Right atrium auricular region (tissue), 2 donors: ENCODE measurements at places on chromosomes 4 and X. TPM values are rescaled to one million over a fixed set of nuclear protein-coding genes. Genes with fewer than 3 reads are reported as not detected.

The NOX1 gene
- not detected for total RNA-seq

The PCDH11X gene
- total RNA-seq = 0.15 TPM

The SPARCL1 gene
- 627 TPM for total RNA-seq

The FOXR2 gene
- not detected for total RNA-seq

The RAB41 gene
- not detected for total RNA-seq

- no peaks in the 10 kb centered on the region for H3K27me3 ChIP-seq
- H3K4me1 ChIP-seq = peaks cover 5% of the 10 kb centered on the region
- no peak overlapping the region for H3K4me3 ChIP-seq
- H3K36me3 ChIP-seq = no peaks in the 10 kb centered on the region
- no peak for DNase-seq
These were observed 17.3 kb upstream of the SEL1L3 start for GRCh38 chr4:25879991-25880651.

GRCh38 chrX:103878466-103879122 is 46.5 kb upstream of the RAB9B start:
- no peak overlapping the region for H3K4me3 ChIP-seq
- H3K27ac ChIP-seq = no peak overlapping the region
- H3K4me1 ChIP-seq = no peaks in the 10 kb centered on the region

- no peaks in the 10 kb centered on the region for H3K36me3 ChIP-seq
- H3K27ac ChIP-seq = no peak overlapping the region
- no peaks in the 10 kb centered on the region for H3K27me3 ChIP-seq
These were observed 921.9 kb upstream of the DIAPH2 start for GRCh38 chrX:95762716-95763115.

DNA sequence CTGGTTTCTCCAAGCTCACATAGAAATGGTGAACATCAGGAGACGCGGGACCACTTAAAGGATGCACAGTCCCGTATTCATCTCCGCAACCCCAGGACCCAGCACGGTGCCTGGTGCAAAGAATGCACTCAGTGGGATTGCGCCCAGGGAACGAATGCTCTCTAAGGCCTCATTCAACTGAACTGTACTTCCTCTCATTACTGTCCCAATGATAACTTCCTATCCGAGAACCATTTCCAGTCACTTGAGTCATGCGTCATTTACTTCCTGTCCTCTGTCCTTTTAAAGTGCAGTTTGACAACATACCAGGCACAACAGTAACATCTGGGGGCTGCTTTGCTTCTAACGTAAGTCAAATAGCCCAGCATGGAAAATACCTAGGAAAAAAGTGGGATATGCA is 75.7 kb downstream of the RBM47 start:
- no peak overlapping the region for H3K27ac ChIP-seq

GRCh38 chr4:131638781-131639180 is 1510.3 kb upstream of the PCDH10 start:
- H3K4me1 ChIP-seq = no peaks in the 10 kb centered on the region
- no peak overlapping the region for H3K4me3 ChIP-seq
- no peaks in the 10 kb centered on the region for H3K27me3 ChIP-seq
- no peaks in the 10 kb centered on the region for H3K36me3 ChIP-seq

DNA sequence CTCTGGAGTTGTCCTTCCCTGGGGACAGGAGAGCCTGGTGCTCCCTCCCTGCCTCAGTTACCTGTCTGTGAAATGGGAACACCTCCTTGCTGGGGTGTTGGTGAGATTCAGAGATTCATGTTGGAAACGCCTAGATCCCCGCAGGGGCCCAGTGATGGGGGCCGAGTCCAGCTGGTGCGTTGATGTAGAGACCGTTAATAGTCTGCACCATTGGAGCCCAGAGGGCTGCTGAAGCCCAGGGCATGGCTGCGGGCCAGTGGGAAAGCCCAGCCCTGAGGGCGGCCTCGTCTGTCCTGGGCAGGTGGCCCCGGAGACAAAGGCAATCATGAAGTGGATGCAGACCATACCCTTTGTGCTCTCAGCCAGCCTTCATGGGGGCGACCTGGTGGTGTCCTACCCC is 14.4 kb downstream of the CPZ start:
- no peak overlapping the region for H3K4me3 ChIP-seq
- no peak overlapping the region for H3K27ac ChIP-seq
- H3K27me3 ChIP-seq = no peaks in the 10 kb centered on the region
